A549 treated with GW870086 at 1 μM for 4 hours (cell line): ENCODE measurements at places on chromosomes 3 and 15. TPM values are rescaled to one million over a fixed set of nuclear protein-coding genes. Genes with fewer than 3 reads are reported as not detected.

The UBP1 gene
- total RNA-seq: 45.4 to 62.3 TPM (median 53.7 TPM) in 5 replicates

The SECISBP2L gene
- total RNA-seq: 4.5 to 9.2 TPM (median 8.3 TPM) in 5 replicates

The CAV3 gene
- total RNA-seq: 0.31 TPM in 1 of 5 replicates, not detected in the others

The IL5RA gene
- 0.10 TPM in 1 of 5 replicates, not detected in the others for total RNA-seq

The HACD2 gene
- total RNA-seq: 27.7 to 39.8 TPM (median 33.9 TPM) in 5 replicates
